ENCODE measurements at places on chromosomes 3 and 15. TPM values are rescaled to one million over a fixed set of nuclear protein-coding genes. Genes with fewer than 3 reads are reported as not detected.

Gene LTK
- total RNA-seq = 0.69 TPM

- DNase-seq = no peak
Measured at GRCh38 chr3:172272698-172273097, 175.6 kb downstream of the GHSR start.

DNA sequence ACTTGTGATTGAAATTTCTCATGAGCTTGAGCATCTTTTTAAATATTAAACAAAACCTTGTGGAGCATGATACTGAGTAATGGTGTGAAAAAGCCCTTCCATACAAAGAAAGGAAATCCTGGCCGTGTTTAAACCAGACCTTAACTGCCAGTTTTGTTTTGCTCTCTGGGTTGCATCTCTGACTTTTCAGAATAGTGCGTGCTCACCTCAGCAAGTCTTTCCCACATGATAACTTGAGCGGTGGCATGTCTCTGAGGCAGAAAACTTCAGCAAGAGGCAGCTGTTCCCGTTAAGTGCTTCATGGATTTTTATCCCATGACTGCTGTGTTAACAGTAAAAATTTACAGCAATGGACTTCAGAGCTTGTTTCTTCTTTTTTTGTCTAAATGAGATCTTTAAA, 393.3 kb downstream of the FEZF2 start:
- DNase-seq = peak; percentile 60

DNA sequence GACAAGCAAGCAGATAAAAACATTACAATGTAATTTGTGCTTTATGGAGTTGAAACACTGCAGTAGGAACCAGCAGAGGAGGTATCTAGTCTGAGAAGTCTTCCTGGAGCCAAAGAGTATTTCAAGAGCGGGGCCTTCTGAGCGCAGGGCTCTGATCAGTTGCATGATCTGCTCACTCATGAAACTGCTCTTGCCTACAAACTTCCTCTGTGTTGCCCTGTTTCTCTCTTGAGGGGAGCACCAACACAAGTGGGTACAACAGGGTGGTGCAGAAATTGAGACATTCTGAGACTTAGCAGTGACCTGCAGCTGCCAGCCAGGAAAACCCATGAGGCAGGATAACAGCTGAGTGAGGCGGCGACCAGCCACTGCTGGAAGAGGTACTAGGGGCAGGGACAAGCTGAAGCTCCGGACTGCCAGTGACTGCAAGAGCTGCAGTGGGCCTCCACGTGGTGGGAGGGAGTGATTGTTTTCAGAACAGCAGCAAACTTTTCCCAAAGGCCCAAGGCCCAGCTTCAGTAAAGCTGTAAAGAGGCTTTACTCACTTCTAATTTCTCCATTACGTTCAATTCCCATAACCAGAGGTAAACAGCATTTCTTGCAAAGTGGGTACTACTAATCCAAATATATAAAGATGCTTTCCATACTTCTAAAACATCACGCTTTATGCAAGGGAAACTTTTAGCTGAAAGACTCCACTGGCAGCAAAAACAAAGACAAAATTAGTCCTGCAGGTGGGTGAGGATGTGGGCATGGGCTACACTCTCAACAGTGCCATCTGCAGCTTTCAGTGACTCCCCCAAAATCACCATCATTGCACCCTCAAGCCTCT, 69.0 kb upstream of the LPP start:
- DNase-seq = no peak

DNA sequence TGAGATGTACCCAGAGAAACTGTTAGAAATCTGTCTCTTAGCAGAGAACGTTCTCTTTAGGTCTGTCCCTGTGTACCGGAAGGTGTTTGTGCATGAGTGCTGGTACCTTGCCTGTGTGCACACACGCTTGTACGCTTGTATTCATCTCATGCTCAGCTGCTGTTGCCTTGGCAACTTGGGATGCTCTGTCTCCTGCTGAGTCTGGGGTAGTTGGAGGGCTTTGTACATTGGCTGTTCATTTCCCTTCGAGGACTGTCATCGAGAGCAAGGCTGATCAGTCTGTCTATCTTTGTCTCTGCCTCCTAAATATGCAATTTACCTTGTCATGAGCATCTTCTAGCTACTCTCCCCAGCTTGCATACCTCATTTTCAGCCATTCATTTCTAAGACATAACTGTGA, 147.2 kb downstream of the SLCO3A1 start:
- DNase-seq = no peak

DNA sequence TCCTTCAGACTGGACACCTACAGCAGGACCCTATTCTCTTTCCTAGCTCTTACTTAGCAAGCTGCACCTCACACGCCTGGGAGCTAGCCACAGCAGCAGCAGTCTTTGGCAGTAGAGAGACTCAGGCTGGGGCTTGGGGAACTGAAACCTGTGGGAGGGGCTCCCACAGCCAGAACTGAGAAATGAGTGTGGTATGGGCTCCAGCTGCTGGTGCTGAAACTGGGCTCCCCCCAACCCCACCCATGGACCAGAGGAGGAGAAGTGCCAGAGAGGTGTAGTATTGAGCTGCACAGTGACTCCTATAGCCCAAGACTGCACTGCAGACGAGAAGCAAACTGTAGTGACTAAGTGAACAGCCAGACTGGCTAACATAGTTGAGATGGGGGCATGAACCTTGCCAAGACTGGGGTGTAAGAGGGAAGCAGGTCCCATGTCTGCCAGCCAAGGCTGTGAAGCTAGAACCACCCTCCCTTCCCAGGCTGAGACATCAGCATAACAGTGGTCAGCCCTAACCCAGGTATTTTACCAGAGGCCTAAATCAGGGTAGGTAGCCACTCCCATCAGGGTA, 62.5 kb downstream of the MYO5A start:
- DNase-seq = no peak

DNA sequence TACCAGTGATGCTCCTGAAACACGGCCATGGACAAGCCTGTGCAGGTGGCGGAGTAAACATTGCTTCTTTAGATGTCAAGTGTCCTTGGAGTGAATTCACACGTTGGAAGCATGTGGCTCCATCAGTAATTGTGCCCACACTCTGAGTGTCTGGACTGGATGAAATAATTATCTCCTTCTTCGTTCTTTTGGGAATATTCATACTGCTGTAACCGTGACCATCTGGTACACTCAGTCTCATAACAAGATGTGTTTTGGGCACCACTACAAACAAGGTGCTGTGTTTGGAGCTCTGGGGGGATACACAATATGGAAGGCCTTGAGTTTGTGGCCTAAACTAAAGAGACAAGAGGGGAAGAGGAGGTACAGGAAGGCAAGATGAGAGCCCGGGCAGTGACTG, 165.6 kb downstream of the APBA2 start:
- no peak for DNase-seq

GRCh38 chr3:1037631-1038030, 55.2 kb upstream of the CNTN6 start:
- DNase-seq = no peak

Gene EXD1
- total RNA-seq = not detected

- no peak for DNase-seq
Measured at GRCh38 chr3:11697701-11698100, 54.0 kb upstream of the VGLL4 start.

DNA sequence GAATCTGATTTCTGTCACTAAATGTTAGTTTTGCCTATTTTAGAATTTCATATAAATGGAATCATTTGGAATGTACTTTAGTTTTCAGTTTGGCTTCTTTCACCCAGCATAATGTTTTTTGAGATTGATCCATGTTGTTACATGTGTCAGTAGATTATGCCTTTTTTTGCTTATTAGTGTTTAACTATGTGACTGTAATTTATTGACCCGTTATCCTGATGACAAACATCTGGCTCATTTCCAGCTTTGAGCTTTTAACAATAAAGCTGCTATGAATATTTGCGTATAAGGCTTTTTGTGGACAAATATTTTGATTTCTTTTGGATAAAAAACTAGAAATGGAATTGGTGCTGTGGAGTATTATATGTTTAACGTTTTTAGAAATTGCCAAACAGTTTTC, 254.5 kb upstream of the CFAP20DC start:
- DNase-seq = no peak

DNA sequence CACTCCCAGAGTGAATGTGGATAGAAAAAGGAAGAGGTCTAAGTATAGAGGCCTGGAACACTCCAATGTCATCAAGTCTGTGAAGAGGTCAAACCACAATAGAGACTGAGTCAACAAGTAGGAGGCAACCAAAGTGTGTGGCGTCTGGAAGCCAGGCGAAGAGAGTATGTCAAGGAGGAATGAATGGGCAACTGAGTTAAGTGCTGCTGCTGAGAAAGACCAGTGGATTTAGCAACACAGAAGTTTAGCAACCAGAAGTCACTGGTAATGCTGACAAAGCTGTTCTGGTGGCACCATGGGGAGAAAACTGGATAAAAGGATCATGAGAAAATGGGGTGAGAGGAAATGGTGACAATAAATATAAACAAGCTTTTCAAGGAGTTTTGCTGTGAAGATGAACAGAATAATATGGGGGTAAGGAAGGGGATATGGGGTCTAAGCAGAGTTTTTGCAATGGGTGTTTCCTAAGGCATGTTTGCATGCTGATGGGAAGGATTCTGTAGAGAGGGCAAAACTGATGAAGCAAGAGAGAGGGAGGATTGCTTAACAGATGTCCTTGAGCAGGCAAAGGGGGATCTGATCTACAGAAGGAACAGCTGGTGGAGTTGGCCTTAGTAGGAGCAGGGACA, 38.4 kb downstream of the PCOLCE2 start:
- peak; percentile 90 for DNase-seq

Gene NTRK3
- not detected for total RNA-seq

DNA sequence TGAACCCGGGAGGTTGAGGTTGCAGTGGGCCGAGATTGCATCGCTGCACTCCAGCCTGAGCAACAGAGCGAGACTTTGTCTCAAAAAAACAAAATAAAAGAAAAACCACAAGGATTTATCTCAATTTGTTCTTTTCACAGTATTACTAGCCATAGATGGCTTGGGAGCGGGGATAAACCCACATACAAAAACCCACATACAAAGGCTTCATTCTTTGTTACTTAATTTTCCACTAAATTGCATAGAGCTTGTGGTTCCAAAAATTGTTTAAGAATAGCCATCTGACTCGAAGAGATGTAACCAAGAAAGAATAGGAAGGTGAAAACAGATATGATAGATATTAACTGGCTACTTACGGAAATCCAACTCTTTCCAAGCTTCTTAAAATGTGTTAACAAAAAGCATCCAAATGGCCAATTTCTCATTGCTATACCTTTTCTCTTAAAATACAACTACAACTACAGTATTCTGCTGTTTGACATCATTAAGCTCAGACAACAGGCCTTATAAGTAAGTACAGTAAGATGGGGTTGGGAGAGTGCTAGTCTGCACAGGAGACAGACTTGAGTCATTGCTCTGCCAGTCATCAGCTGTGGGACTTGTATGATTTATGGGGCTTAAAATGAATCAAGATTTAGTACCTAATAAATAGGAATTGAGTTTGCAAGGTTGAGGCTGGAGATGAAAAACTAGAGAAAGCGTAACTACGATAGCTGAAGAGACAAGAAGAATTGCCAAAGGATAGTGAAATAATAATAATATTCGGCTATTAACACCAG, 96.6 kb upstream of the PLXND1 start:
- DNase-seq = no peak

DNA sequence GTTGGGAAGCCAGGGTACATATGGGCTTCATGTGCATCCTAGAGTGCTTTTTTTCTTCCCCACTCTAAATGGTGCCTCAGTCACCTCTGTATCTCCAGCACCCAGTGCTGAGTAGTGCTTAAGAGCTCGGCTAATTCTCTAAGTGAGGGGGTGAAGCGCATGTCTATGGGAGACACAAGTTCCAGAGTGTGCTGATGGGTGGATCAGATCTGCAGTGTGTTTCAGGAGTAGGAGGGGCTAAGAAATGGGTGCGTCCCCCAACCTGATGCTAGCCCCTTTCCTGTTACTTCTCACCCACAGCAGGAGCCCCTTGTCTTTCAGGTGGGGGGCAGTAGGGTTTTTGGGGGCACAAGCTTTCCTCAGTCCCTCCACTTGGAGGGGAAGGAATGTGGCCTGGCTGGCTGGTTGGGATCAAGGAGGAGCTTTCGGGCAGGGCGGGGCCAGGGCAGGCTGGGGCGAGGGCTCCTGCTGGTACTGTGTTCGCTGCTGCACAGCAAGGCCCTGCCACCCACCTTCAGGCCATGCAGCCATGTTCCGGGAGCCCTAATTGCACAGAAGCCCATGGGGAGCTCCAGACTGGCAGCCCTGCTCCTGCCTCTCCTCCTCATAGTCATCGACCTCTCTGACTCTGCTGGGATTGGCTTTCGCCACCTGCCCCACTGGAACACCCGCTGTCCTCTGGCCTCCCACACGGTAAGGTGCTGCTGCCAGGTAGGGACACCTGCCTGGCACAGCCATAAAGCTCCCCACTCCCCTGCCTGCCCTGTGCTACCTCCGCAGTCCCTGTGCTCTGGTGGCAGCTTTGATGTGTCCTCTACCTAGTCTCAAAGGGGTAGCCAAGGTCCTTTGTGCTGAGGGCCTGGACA, at the start of gene IL17RE:
TSS of gene IL17RE (plus strand) at position 477 of the 866 bp plus-strand sequence. CDS start at position 562, 85 bp downstream.
- DNase-seq = no peak

GRCh38 chr3:63479661-63480035, 172.8 kb upstream of the SNTN start:
- no peak for DNase-seq

- no peak for DNase-seq
Measured at GRCh38 chr3:61865466-61866152, 304.2 kb downstream of the PTPRG start.

DNA sequence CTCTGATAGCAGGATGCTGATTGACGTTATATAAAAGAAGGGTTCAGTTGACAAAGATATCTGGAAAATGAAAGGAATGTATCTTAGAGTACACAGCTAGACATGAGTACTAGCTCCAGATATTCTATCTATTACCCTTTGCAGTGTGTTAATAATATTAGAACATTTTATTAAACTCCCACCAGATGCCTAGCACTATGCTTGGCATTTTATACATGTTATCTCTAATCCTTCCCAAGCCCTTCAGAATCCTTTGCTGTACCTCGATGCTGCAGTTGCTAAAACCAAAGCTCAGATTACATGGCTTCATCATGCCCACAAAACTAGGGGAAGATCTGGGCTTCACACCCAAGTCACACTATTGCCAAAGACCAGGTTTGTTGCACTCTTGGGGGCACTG, 350.1 kb upstream of the AZI2 start:
- DNase-seq = no peak

- DNase-seq = no peak
Measured at GRCh38 chr3:5788496-5788895, 601.0 kb downstream of the EDEM1 start.

Gene CD96
- total RNA-seq = not detected

Gene CCDC39
- not detected for total RNA-seq

DNA sequence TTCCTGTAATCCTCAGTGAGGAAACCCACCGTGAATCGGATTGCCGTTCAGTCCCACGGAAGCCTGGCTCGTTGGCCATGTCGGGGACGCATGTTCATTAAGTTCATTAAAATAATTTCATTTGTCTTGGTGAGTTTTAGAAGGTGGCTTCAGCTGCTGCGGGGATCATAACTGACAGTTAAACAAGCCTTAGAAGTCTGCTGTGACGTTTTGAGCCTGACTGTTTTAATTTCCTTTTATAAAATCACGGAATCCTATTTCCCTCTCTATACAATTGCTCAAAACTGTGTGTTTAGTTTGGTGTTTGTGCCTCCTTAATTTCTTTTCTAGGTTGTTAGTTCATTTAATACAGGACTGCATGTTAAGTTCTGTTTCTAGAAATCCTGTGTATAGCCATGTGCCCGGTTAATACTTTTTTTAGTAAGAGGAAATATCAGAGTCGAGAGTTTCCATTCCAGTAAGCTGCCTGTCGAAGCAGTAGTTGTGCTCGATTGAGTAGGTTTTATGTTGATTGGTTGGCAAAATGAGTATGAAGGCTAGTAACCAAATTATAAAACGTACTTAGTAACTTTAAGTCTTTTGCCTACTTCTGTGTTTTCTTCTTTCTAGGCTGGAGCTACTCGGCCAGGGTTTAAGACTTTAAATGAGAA, 705 bp downstream of the NIPA2 start:
- no peak for DNase-seq
